ENCODE measurements at places on chromosomes 12 and 14.
A peak's percentile ranks its signal among the peaks of the same experiment; 100 is the strongest.

GRCh38 chr14:99630202-99630601 is 14.7 kb upstream of the HHIPL1 start:
- no peak for DNase-seq

DNA sequence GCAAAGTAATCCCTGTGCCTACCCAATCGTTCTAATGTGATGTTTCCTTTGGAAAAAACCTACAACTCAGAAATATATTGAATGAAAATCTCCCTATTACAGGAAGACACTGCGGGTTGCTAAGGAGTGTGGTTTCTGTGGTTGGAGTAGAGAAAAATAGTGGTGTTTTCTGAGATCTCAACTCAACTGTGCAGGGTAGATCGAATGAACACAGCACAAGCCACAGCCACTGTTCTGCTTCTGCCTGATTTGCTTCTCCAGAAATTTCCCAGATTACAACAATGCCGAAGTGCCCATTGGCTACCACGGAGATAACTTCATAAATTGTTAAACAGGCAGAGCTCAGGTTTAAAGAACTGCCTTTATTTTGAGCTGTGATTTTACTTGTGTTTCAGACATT is 480.4 kb downstream of the DIO2 start:
- no peak for DNase-seq

DNA sequence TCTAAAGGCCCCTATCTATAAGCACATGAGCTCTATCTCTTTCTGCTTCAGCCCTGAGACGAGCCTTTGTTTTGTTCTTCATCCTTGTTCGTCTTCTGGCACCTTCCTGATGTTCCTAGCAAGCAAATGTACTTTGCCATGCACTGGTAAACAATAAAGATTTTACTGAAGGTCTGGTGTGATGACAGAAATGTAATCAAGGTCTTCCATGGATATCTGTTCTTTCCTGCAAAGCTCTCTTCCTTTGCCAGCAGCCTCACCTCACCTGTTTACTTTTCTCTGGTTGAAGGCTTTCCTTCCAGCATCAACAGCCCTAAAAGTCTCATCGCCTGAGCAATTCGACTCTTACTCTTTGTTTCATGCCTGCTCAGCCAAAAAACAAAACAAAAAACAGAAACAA is 330.3 kb downstream of the PCNX1 start:
- no peak for DNase-seq

DNA sequence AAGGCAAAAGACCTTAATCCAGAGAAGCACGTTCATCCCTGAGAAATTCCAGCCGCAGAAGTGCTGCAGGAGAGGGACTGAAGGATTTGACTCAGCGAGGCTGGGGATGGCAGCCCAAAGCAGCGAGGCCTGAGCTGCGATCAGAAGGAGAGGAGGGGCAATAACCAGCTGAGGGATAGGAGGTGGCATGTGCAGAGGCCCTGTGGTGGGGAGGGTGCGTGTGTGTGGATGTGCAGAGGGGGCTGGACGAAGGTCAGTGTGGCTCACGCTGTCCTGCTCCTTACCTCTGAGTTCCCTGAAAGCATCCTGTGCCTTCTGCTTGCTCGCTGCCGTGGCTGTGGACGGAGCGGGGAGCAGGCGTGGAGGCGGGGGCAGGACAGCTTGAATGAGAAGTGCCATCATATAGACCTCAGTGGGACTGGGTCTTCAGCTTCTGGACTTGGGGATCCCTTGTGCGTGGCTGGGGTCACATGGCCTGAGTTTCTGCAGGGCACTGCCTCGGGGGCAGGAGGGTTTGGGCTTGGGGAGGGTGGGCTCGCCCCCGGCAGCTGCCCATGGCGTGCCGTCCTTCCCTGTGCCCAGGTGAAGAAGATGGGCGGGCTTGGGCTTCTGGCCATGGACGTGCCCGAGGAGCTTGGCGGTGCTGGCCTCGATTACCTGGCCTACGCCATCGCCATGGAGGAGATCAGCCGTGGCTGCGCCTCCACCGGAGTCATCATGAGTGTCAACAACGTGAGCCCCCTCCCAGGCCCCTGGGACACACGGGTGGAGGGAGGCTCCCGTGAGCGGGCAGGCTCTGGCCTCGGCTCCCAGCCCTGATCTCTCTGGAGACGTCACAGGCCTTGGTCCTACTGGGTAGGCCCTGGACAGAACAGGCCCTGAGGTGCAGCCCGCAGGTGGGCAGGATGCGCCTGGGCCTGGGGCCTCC is 11.0 kb downstream of the ACADS start:
- no peak for DNase-seq

DNA sequence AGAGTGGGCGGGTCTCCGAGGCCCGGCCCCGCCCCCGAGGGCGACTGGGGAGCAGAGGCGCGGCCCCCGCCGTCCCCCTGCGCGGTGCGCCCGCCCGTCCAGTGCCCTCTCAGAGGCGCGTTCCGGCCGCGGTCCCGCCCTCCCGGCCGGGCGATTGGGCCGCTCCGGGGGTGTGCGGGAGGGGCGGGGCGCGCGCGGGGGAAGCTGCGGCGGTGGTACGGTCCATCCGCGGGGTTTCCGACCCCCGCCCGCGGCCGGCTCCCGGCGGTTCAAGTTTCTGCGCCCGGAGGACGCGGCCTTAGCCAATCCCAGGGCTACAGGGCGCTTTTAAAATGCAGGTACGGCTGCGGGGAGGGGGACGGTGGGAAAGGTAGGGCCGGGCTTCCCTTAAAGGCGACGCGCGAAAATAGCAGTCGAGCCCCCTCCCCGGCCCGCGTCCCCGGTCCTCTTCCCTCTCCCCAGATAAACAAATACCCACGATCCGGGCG is 315 bp upstream of the CCDC85C start:
- DNase-seq = peak; percentile 24

DNA sequence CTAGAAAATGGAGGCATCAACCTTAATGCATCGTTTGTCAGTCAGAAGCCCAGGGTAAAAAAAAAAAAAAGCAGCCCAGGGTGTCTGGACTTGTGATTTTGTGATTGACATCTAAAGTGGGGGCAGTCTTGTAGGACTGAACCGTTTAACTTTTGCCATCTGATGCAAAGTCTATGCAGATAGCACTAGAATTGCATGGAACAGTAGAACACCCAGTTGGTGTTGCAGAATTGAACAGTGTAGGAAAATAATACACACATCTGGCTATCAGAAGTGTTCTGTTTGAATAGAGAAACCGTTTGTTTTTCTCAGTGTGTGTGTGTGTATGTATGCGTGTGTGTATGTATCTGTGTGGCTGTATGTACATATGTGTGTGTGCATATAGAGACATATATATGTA is 45.0 kb downstream of the SLCO1A2 start:
- no peak for DNase-seq

DNA sequence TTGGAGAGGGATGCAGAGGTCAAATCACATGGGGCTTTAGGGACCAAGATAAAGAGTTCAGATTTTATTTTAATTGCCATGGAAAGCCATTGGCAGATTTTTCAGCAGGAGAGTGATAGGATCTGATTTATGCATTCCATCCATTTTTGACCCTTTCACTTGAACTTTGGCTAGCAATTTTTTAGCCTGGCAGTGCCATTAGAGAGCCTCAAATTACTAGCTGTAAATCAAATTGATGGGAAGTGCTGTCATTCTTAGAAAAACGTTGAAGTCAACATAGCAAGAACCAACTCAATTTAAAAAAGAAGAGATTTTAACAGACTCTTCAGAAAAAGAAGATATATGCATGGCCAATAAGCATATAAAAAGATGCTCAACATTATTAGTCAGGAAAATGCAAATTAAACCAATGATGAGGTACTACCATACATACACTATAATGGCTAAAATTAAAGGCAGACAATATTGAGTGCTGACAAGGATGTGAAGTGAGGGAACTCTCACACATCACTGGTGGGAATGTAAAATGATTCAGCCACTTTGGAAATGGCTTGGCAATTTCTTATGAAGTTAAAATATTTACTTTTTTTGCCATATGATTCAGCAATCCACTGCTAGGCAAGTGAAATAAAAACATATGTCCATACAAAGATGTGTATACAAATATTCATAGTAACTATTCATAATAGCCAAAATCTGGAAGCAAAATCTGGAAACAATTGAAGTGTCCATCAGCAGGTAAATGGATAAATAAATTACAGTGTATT is 89.7 kb downstream of the PTCSC3 start:
- DNase-seq = no peak

GRCh38 chr14:94839348-94839747 is 69.4 kb upstream of the GSC start:
- no peak for DNase-seq

GRCh38 chr14:68535404-68536017 is 257.4 kb downstream of the ZFP36L1 start:
- DNase-seq = no peak

- no peak for DNase-seq
Observed at GRCh38 chr12:123763093-123763492, 992 bp downstream of the DNAH10 start.

- no peak for DNase-seq
Observed at GRCh38 chr14:104132981-104133380, 5.4 kb upstream of the KIF26A start.

DNA sequence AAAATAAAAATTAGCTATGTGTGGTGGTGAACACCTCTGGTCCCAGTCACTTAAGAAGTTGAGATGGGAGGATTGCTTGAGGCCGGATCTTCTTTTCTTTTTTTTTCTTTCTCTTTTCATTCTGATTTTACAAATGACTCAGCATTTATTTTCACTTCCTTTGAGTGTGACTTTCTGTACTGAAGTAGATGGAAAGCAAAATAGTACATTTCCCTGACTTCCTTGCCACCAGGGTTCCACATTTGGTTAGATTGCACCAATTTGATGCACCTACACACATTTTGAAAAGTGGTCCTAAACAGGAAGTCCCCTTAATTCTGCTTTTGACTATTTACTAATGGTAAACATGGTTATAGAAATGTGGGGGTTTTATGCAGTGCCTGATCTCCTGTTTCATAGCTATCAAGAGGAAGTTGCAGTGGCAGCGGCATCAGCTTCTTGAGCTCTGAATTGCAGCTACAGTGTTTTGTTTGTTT is 13.0 kb upstream of the LEMD3 start:
- DNase-seq = peak; percentile 76

- DNase-seq = no peak
Observed at GRCh38 chr12:58765653-58766512, 154.4 kb downstream of the LRIG3 start.

DNA sequence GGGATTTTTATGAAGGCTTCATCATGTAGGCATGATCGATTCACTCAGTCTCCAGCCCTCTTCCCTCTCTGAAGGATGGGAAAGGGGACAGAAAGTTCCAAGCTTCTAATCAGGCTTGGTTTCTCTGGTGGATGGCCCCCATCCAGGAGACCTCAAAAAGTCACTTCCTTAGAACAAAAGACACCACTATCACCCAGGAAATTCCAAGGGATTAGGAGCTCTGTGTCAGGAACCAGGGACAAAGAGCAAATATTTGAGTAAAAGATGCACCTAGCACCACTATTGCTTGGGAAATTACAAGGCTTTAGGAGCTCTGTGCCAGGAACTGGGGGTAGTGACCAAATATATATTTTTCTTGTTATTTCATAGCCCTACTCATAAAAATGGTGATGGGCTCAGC is 33.6 kb upstream of the TMX1 start:
- DNase-seq = no peak

- no peak for DNase-seq
Observed at GRCh38 chr14:61221906-61222305, 59.2 kb downstream of the TMEM30B start.

DNA sequence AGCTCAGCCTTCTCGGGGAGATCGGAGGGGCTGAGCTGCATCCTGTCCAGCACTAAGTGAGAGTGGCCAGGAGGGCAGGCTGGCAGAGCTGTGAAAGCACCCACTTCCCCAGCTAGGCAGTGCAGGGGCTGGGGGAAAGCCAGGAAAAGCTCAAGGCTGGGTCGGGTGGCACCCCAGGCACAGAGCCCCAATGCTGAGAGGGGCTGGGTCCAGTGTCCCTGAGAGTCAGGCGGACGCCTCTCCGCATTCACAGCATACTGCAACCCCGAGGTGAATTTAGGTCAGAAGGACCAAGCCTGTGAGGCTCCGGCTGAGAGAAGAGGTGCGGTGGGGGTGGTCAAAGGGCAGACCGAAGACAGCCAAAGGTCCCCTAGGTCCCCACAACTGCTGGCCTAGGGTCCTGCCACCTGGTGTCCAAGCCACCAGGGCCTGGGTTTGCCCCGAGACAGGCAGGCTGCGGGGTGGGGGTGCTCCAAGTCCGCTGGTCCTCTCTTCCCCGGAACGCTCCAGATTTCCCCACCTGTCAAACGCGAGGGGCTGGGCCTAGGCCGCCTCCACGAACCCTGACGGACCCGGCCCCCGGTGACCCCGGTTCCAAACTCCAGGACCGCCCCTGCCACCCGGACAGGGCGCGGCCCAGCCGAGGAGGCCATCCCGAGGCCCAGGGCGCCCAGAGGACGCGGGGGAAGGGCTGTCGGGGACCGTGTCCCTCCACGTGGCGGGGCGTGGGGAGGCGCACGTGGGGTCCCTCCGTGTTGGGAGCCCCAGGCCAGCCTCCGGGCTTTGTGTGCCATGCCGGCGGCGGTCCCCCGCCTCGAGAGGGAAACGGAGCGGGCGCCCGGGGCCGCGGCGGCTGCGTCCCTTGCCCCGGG is 527 bp downstream of the CAMKK2 start:
- DNase-seq = peak; percentile 41

DNA sequence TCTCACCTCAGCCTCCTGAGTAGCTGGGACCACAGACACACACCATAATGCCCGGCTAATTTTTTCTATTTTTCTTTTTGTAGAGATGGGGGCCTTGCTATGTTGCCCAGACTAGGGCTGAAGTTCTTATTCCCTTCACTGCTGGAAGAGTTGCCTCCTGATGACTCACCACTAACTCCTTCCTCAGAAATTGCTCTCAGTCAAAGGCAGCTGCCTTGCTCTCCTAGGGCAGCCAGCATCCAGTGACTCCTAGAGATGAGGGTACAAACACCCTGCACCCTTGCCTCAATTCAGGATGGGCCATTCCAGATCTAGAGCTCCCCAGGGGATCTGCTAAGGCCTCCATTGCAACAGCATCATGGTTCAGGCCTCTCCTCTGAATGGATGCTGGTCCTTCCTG is 54.0 kb upstream of the RASSF8 start:
- DNase-seq = no peak

GRCh38 chr12:13740149-13740545 is 241.3 kb downstream of the GRIN2B start:
- DNase-seq = no peak

GRCh38 chr12:7693793-7694192 is 1.8 kb downstream of the GDF3 start:
- peak; percentile 24 for DNase-seq

- peak; percentile 8 for DNase-seq
Observed at GRCh38 chr12:5003025-5003666, 40.5 kb upstream of the KCNA5 start.

GRCh38 chr12:120739821-120740613 is 14.4 kb downstream of the ACADS start:
- no peak for DNase-seq

DNA sequence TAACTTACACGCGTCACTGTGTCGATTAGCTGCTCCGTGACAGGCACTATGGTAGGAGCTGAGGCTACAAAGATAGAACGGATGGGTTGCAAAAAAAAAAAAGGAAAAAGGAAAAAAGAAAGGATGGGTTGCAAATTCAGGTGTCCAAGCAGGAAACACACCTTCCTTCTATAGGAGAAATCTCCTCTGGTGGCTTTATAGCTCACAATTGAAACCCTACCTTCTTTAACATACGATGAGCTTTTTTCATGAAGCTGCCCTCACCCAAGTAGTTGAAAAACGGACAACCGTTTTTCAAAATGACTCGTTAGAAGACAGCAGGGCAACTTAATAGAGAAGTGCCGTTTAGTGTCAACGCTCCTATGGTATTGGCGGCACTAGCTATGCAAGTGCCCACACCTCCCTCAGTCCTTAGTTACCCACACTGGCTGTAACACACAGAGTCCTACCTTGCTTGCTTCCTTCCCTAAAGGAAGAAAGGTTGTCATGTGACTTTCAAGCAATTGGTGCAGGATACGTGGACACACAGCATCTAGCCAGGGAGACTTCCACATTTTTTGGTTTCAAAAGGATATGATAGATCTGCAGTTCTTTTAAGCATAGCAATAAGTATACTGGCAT is 682 bp upstream of the TRIP11 start:
- no peak for DNase-seq

All from bone marrow (tissue), 2 donors.